Type B pancreatic cell (in vitro differentiated cells): ENCODE measurements at places on chromosomes 5 and 9.

DNA sequence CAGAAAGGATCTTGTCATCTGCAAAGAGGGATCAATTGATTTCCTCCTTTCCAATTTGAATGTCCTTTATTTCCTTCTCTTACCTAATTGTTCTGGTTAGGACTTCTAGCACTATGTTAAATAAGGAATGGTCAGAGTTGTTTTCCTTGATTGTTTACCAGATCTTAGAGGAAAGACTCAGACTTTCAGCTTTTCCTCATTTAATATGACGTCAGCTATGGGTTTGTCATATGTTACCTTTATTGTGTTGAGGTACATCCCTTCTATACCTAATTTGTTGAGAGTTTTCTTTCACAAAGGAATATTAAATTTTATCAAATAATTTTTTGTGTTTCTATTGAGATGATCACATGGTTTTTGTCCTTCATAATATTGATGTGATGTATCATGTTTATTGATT is 656.5 kb upstream of the GRAMD2B start:
- no peak for DNase-seq

DNA sequence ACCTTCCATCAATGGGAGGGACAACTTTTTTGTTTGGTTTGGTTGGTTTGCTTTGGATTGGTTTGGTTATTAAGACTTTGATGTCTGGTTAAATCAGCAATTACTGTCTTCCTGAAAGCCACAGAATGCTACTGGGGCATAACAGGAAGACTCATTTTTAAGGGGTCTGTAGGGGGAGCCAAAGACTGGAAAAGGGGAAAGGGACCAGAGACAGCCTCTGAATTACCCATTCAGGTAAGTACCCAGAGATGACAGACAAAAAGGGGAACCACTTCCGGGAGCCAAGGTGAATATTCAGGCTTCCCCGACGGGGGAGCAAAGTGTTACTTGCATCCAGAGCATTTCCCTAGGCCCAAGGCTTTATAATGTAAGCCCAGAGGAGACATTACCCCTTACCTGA is 4.6 kb upstream of the FEM1C start:
- DNase-seq = no peak

DNA sequence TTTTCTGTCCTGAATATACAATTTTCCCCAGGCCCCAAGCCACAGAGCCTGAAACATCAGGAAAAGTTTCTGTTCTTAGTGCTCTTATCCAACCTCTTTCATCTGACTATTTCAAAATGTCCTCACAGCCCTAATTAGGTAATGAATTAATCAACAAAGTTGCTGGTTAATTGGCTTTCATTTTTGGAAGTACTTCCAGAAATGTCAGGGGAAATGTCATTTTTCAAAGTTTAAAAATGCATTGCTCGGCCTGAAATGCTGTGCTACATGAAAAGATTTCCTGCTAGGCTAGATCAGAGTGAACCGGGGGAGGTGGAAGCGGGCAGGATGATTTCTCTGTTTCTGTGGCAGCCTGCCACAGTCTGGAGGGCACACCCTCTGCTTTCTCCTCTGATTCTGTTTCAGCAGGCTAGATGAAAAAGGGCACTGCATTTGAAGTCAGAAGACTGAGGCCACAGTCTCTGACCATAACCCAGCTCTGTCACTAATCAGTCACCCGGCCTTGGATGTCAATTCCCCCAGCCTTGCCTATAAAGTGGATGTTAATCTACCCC is 55.9 kb upstream of the BARX1 start:
- DNase-seq = no peak

- no peak for DNase-seq
Observed at GRCh38 chr9:136754059-136754572, 3.9 kb downstream of the LCN8 start.

DNA sequence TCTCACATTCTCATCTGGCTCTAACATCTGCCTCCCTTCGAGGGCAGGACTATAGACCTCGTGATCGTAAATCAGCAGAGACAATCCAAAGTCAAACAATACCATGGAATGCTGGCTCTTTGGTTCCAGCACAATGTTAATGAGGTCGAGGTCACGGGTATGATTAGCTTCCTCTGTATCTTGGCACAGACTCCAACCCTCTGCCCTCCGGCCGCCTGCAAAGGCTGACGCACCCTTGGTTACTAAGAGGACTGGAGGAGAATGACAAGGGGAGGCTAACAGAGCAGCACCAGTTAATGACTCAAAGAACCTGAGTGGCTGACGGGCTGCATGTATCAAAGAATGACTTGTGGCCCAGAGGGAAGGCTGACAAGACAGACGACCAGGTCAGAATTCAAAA is 10.1 kb downstream of the LHFPL2 start:
- DNase-seq = no peak

DNA sequence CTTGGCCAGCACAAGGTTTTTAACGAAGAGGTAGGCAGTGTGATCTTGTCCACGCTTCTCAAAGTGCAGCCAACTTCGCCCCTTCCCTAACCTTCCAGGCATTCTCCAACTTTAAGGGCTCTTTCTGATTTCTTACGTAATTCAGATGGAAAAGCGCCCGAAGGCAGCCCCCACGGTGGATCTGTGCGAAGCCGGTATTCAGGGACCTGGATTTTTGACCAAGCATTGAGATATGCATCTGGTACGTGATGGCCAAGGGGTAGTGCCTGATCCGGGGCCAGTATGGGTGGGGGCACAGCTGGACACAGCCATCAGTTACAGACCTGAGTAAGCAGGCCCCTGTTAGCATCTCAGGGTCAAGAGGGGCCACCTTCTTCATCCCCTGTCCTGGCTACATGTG is 80.0 kb downstream of the AMBP start:
- no peak for DNase-seq
